ENCODE measurements at places on chromosomes 7 and 10.

GRCh38 chr7:106592282-106593027 lies 68.5 kb downstream of the CCDC71L start:
- DNase-seq: no peak

DNA sequence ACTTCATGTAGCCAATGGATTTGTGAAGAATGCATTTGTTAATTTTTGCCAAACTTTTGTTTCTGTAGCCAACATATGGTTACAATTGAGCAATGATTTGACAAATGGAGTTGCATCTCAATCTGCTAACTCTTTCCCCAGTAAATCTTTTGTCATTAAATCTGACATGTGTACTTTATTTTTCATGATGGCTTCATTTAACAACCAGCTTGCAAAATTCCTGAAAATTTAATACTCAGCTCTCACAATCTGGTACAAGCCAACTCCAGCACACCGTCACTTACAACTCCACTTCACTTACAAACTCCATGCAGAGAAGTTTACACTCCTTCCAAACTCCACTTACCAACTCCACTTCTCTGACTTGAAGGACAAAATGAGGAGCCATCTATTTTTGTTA lies 26.5 kb upstream of the HIBADH start:
- DNase-seq: no peak

DNA sequence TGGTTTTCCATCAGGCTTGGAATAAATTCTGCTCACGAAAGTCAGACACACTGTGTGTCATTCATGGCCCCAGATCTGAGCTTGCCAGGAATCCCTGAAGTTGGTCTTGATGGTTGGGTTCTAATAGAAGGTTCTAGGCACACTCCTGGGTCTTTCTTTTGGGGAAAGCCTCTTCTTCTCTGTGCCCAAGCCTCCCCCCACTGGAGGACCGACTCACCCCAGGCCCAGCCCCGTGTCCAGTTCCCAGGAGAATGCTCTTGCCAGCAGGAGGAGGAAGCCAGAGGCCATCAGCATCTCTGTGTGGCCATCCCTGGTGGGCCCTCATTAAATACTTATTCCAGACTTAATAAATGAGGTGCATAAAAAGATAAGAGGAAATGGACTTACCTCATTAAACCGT lies 548.0 kb downstream of the TCERG1L start:
- no peak for DNase-seq

DNA sequence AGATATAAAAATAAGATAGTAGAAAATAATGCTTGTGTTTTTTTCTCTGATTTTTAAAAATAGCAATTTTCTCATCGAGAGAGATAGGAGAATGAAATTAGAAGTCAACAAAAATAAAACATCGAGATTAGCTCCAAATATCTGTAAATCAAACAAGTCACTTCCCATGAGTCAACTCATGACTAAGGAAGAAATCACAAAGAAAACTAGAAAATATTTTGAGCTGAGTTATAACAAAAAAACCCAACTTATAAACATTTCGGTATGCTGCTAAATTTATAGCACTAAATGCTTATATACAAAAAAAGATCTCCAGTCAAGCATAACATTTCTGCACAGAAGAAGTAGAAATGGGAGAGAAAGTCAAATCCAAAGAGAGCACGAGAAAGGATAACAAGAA lies 140.1 kb downstream of the ITGA8 start:
- DNase-seq: peak; percentile 66

GRCh38 chr10:104347295-104348045 lies 6.2 kb upstream of the CFAP58 start:
- no peak for DNase-seq

- peak; percentile 89 for DNase-seq
Measured at GRCh38 chr10:71713135-71714030, 6.2 kb downstream of the C10orf105 start.

GRCh38 chr10:73552819-73553715 lies 38.1 kb downstream of the USP54 start:
- no peak for DNase-seq

- DNase-seq: peak; percentile 78
Measured at GRCh38 chr7:25093268-25093826, 31.7 kb downstream of the CYCS start.

GRCh38 chr10:71359364-71360046 lies 37.2 kb upstream of the CDH23 start:
- DNase-seq: peak; percentile 34

DNA sequence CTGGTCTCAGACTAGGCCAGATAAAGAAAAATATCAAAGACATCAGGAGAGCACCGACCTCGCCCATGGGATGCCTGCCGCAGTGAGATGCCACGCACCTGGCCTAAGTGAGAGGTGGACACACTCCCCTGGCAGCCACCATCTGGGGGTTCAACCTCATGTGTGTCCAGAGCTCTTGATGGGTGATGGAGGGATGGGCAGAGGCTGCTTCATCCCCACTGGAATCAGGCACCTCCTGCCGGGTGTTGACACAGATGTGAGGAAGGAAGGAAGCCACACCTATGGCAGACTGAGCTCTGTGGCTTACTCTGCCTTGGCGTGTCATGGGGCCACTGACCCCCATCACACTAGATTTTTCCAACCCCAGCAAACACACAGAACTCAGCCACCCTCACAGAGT lies 11.4 kb downstream of the ZNF488 start:
- no peak for DNase-seq

- no peak for DNase-seq
Measured at GRCh38 chr7:69169386-69169785, 428.9 kb upstream of the AUTS2 start.

DNA sequence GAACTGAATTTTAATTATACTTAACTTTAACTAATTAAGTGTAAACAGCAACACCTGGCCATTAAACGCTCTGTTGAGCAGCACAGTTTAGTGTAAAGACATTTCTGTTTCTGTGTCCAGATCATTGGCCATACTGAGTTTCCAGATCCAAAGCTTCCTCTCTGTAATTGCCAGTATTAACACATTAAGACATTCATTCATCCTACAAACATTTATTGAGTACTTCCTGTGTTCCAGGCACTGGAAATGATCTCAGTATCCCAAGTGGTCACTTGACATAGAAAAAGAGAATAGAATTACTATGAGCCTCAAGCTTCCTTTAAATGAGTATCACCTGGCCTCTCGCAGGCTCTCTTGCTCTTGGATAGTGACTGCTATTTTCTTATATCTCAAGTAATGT lies 618.1 kb downstream of the SORCS3 start:
- no peak for DNase-seq

- no peak for DNase-seq
Measured at GRCh38 chr7:27269455-27269854, 26.9 kb downstream of the EVX1 start.

DNA sequence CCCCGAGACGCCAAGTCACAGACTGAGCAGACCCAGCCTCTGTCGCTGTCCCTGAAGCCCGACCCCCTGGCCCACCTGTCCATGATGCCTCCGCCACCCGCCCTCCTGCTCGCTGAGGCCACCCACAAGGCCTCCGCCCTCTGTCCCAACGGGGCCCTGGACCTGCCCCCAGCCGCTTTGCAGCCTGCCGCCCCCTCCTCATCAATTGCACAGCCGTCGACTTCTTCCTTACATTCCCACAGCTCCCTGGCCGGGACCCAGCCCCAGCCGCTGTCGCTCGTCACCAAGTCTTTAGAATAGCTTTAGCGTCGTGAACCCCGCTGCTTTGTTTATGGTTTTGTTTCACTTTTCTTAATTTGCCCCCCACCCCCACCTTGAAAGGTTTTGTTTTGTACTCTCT lies 215.6 kb downstream of the TCF7L2 start:
- DNase-seq: no peak

- DNase-seq: no peak
Measured at GRCh38 chr10:13512564-13512963, 16.2 kb downstream of the BEND7 start.

DNA sequence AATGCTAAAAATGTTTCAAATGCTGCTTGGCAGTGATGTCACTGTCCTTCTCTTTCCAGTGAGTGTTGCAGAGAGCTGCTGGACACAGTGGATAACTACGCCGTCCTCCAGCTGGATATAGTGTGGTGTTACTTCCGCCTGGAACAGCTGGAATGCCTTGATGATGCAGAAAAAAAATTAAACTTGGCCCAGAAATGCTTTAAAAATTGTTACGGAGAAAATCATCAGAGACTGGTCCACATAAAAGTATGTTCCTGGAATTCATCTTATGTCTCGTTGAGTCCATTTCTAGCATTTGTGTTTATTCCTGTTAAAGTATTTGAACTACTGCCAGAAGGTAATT lies 25.2 kb downstream of the NUB1 start:
- peak; percentile 51 for DNase-seq

GRCh38 chr10:34800624-34801023 lies 14.5 kb downstream of the PARD3 start:
- DNase-seq: no peak

DNA sequence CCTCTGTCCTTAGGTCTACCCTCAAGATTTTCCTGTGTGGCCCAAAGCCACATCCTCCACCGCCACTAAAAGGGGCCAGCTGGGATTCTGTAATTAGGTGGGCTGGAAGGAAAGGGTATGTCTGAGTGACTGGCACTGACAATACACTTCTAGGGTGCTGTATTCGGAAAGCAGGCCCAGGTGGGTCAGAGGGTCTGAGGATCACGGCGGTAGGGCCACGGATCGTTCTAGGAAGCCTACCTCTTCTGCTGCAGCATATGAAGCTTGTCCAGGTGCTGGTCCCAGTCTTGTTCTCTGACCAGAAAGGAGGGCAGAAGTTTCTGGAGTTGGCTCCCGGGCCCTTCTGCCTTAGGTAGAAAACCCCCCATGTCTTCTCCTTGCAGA lies 462 bp downstream of the TRPV5 start:
- no peak for DNase-seq

- no peak for DNase-seq
Measured at GRCh38 chr7:139043823-139044812, 8.3 kb upstream of the ZC3HAV1L start.

- no peak for DNase-seq
Measured at GRCh38 chr7:28297801-28298459, 114.4 kb upstream of the CREB5 start.

- DNase-seq: no peak
Measured at GRCh38 chr7:74022507-74022906, 5.5 kb upstream of the ELN start.

GRCh38 chr10:95698415-95698814 lies 4.7 kb upstream of the TCTN3 start:
- no peak for DNase-seq

GRCh38 chr10:20834825-20835224 lies 62.3 kb downstream of the NEBL start:
- DNase-seq: no peak

DNA sequence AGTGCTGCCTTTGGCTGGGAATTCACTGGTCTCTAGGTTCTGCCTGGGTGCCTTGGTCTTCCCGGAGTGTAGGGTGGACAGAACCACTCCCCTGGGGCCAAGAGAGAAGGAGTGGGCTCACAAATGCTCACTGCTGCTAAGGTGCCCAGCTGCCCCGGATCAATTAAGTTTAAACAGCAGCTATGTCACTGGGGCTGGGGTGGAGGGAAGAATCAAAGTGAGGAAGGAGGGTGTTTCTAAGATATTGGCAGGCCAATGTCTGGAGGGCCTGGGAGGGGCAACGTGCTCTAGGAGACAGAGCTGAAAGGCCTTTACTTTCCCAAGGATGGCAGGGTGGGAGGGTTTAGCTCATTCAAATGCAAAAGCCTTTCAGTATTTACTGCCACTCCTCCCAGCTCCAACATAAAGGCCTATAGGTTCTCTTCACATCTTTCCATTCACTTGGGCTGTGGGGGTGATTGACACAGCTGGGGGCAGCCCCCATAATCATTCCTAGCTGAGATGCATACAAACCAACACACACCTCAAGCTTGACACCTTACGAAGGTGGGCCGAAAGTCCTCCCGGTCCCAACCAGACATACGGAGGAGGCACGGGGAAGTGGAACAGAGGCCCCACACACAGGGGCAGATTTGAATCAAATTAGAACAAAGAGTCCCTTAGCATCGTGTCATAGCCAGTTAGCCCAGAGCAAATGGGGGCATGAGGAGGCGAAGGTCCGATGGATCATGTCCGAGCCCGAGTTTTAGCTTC lies 108.0 kb upstream of the EFCAB10 start:
- no peak for DNase-seq

DNA sequence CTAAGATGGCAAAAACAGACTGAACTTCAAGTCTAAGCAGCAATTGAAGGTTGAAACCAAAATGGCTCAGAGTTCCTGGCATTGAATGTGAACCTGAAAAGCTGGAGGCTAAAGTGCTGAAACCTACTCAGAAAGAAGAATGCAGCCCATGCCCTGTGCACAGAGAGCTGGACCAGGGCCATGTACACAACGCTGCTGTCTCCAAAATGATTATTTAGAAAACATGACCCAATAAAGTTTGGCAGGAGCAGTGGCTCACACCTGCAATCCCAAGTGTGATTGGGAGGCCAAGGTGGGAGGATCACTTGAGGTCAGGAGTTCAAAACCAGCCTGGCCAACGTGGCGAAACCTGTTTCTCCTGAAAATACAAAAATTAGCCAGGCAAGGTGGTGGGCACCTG lies 158.9 kb downstream of the AKR1D1 start:
- no peak for DNase-seq

DNA sequence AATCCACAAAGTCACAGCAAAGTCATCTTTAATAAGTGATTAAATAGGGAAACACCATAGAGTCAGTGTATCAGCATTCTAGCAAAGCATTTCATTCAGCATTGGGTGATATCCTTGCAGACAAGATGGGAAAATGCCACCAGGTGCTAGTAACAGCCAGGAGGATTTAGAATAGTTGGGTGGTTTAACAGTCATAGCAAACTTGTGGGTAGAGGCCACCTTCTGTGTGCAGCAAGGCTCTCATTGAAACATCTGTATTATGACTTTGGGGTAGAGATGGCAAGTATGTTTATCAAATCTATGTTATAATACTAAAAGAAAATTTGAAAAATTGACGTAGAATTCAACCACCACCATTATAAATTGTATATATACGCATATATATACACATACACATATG lies 26.4 kb upstream of the ADO start:
- DNase-seq: no peak

DNA sequence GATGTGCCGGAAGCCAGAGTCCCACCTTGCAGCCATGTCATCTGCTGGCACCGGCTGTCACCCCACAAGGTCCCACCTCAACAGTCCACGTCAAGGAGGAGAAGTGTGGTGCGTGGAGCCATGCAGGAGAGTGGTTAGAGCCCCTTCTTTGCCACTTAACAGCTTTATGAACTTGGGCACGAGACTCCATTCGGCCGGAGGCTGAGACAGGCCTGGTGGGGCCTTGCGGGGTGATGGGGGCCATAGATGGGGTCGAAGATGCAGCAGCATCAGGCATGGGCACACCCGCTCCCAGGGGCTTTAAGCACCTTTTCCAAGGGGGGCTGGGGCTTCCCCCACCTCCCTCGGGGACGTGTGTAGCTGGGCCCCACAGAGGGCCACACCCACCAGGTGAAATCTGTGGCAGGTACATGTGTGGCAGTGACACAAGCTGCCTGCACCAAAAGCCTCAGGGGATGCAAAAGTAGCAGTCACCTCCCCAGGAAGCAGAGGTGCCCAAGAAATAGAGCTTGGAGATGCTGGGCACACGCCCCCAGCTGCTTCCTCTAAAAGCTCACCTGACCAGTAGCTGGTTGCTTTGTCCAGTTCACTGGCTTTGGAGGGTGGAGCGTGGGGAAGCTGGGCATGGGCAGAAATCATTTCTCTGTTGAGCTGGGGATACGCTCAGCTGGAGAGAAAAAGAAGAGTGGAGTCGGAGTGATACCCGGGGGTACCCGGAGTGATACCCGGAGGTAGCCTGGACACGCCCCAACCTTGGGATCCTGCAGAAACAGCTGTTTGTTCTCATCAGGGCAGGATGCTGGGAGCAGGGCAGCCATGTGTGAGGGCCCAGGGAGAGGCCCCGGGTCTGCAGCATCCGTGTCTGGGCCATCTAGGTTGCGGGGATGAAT lies 199.8 kb downstream of the EBF3 start:
- no peak for DNase-seq

GRCh38 chr10:132386419-132386831 lies 10.6 kb upstream of the PWWP2B start:
- DNase-seq: no peak

All from fibroblast of mammary gland (primary cell).